ENCODE measurements at places on chromosomes 7 and 10.

DNA sequence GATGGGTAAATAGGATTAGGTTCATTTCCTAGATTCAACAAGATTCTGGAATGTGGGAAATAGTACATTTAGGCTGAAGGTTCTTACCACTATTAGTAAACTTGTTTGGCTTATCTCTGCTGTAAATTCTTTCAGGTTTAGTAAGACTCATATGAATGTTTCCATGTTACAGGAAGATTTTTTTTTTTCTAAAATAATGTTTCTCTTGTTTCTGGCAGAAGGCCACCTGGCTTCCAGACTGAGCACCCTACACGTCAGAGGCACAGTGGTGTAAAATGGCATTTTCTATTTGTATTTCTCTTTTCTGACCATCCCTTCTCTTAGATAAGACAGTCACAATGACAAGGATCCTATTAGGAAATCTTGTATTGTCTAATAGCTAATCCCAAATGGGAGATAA is 22.7 kb upstream of the AASS start:
- no peak for DNase-seq

- DNase-seq: no peak
These were observed 55.0 kb downstream of the PIK3AP1 start for GRCh38 chr10:96665306-96665705.

GRCh38 chr7:16063716-16064675 is 357.3 kb downstream of the CRPPA start:
- DNase-seq: no peak

GRCh38 chr7:29970158-29970557 is 19.4 kb downstream of the SCRN1 start:
- DNase-seq: no peak

DNA sequence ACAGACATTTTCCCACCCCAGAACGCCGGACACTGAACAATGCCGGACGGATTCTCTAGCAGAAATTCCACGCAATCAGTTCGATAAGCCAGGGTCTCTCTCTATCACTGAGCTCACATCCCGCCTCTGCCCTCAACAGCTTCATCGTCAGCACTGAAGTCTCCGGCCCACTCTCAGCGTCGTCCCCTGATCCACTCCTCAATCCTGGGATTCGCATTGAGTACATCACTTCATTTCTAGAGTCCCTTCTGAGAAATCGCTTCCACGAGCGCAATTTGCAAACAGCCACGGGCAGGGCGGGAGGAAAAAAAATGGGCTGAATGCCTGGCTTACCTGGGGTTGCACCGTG is 365 bp downstream of the YME1L1 start:
- DNase-seq: no peak

DNA sequence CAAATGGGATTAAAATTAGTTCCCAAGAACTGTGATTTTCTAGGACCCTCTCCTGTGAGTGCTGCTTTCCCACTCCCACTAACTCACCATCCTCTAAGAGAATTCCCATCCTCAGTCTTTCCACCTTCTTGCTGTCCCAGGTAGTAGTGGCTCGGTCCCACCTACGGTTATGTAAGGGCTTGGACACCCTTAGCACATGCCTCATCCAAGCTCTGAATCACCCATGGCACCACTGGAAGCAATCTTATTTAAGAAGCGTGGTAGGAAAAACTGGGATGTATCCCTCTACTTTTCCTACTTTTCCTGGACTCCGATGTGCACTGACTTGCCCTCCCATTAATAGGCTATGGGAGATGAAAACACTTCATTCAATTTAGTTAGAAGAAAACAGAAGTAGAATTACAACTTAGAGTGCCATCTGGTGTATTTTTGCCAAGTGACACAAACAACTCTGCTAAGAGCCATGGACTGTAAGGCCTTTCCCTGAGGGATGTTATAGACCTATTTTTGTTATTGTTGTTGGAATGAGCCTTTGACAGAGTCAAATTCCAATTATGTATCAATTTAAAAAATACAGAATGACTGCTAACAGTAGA is 13.7 kb upstream of the ANKRD22 start:
- no peak for DNase-seq

GRCh38 chr10:108911814-108912541 is 1011.3 kb downstream of the XPNPEP1 start:
- peak; percentile 2 for DNase-seq

DNA sequence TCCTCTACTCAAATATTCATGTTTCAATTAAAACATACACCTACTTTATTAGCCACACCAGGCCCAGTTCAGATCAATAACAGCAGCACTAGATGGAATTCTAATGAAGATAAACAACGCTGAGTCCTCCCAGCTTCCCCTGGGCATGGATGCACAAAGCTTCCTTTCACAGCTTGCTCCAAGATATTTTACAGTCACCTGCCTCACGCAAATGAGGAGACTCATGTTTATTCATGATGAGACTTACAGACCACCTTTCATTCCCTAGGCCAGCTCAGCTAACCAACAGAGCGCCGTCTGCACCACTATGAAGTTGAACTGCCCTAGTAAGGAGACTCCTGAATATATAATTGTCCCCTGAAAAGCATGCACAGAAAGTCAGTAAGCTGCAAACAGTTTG is 283.0 kb upstream of the AOAH start:
- no peak for DNase-seq

GRCh38 chr10:71754562-71754961 is 18.8 kb downstream of the VSIR start:
- DNase-seq: no peak

DNA sequence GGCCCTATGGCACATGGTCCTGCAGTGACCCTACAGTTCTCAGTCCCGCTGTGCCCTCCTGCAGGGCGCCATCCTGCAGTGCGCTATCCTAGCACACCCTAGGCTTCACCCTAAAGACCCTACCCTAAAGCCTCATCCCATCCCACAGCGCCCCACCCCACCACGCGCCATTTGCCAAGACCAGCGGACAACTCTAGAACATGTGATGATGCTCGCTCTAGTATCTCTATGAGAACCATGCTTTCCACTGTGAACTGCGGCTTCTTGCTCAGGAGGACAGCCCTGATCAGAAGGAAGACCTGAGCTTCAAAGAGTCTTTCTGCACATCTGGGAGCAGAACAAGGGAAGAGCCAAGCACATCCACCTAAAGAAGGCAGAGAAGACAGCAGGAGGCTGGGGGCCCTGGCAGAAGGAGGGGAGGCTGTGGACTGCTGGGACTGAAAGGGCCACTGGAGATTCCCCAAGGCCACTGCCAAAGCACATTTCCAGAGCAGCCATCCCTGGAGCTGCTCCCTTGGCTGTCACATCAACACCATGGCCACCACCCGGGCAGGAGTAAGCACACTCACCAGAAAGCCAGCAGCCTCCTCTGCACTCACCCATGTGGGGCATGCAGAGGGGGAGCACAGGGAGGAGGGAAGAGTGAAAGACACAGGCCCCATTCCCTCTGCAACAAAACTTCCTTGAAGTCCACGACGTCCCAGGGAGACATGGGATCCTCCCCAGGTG is 134.1 kb downstream of the TNS3 start:
- DNase-seq: no peak

DNA sequence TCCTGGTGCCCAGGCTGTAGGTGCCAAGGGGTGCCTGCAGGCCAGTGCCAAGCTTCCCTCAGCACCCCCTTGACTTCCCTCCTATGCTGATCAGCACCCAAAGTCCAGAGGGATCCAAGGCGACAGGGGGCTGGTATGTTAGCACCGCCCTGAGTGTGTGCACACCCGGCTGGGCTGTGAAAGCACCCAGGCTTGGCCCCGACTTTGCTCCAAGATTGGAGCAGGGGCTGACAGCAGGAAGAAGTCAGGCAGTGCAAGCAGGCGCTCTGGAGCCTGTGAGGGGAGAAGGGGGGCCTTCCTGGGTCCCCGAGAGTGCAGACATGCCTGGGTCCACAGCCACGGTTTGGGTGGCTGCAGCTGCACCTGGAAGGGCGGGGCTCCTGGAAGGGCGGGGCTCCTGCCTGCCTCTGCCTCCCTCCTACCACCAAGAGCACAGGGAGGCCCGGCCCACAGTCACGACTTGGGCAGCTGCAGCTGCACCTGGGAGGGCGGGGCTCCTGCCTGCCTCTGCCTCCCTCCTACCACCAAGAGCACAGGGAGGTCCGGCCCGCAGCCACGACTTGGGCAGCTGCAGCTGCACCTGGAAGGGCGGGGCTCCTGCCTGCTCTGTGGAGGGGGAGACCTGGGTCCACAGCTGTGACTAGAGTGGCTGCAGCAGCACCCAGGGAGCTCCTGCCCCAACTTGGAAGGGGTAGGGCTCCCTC is 30.2 kb upstream of the ZMYND11 start:
- peak; percentile 82 for DNase-seq

DNA sequence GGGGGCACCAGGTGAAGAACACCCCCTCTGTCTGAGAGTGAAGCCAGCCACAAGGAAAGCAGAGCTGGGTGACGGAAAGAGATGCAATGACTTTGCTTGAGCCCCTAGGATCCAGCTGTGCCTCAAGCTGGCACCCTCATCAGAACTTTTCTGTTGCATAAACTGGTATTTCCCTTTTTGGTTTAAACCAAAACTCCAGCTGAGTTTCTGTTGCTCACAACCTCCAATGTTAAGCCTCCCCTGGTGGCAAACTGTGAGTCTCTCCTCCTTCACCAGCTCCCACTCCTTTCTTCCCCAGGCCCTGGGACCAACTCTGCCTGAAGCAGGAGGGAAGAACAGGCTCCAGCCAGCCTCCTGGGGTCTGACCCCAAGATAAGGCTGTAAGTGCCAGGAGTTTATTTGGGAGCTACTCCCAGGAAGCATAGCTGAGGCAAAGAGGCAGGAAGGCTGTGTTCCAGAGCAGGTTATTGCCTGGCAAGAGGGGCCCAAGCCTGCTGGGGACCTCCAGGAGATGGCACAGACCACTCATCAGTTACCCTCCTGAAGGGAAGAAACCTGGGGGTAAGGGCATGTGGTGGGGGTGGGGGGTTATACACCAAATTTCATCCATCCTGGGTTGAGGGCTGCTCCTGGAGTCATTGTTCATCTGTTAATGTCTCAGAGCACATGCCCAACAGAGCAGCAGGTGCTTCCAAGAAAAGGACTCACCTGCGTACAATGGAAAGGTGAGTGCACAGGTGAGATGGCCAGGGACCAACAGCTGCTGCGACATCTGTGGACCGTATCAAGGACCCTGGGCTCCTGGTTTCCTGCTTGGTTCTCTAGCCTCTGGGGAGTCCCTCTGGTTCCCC is 73.3 kb upstream of the NANOS1 start:
- DNase-seq: no peak

DNA sequence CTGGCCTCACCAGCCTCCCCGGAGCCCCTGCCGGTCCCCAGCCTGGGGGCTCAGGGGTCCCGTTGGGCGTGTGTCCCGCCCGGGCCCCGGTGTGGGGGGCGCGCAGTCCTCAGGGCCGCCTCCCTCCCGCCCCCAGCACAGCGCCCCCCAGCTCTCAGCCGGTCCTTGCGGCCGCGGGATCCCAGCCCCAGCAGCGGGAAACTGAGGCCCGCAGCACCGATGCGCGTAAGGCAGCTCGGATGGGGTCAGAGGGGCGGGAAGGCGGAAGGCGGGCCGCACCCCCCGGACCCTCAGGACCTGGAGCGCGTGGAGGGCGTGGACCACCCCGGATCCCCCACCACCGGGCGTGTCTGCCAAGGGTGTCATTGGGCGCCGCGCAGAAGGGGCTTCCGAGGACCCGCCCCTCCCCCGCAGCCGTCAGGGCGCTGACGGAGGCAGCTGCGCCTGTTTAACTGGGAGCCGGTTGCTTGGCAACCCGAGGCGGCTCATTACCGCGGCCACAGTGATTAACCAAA is 14.9 kb downstream of the UNCX start:
- peak; percentile 33 for DNase-seq

DNA sequence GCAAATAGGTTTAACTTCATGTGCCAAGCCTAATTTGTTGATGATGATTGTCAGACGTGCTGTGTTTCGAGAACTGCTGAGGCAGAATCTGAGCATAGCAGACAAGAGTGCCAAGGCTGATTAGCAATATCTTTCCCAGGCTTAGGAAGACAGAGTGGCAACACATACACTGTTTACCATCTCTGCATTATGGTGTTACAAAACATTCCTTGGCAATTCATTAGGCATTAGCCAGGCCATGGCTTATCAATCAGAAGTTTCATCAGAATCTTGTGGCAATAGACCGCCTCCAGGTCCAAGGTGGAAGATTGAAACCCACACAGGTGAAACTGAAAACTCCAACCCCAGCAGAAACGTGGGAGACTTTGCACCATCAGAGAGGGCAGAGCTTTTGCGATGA is 148.5 kb downstream of the AOAH start:
- DNase-seq: no peak

DNA sequence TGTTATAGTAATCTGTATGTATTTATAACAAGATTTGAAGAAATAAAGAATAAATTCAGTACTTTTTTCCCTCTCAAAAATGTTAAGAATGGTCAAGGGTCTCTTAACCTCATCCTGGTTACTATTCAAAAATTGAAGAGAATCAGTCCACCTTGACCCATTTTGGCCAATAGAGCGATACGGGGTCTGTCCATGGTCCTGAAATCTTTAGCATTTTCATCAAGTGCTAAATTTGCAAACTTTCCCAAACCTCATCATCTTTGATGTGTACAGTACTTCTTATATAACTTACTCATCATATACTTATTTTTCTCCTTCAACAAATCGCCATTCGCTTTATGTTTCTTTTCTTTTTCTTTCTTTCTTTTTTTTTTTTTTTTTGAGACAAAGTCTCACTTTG is 23.6 kb downstream of the TMEM178B start:
- peak; percentile 61 for DNase-seq

- DNase-seq: no peak
These were observed 3.4 kb downstream of the HOXA9 start for GRCh38 chr7:27161721-27162560.

DNA sequence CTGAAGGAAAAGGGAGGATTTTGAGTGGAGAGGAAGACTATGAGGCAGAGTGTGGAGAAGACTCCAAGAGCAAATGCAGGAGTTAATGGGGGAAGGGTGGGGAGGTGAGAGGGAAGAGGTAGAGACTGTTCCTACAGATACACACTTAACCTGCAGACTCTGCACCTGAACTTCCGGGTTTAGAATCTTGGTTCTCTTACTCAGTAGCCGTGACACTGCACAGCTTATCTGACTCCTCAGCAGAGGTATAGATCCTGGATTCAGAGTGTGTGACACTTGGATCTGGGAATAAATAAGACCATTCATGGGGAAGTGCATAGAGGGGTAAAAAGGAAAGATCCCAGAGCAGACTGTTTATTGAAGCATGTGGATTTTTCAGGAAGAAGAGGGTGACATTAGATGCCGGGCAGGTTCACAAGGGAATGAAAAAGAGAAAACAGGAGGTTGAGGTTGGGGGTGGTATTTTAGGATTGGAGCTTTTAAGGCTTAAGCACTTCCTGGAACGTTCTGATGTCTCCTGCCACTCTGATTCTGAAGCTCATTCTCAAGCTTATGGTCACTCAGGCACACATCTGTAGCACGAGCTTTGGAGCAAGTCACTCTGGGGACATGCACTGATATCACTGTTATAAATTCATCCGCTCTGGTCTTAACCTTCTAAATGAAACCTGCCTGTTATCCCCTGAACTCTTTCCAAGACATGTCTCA is 5.7 kb upstream of the ZC3HAV1L start:
- DNase-seq: no peak

GRCh38 chr10:28810057-28810870 is 132.9 kb downstream of the BAMBI start:
- no peak for DNase-seq

- no peak for DNase-seq
These were observed 32.6 kb upstream of the HABP2 start for GRCh38 chr10:113520261-113520660.

Measured in RPMI8226 (cell line).